ENCODE measurements at places on chromosomes 7 and 10.

DNA sequence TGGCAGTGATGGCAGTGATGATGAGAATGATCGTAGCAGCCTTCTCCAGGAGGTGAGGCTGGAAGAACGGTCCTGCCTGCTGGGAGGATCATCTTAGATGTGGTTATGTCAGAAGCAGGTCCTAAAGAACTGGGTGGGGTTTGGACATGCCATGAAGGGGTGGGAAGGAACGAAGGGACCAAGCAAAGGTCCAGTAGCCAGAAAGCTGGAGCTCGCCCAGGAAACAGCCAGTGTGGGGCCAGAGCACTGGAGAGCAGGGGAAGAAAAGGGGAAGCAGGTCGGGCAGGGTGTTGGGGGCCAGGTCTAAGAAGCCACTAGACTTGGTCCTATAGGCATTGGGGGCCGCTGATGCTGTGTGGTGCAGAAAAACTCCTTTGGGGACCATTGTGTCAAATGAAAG is 127.4 kb downstream of the RGS10 start:
- no peak for DNase-seq

DNA sequence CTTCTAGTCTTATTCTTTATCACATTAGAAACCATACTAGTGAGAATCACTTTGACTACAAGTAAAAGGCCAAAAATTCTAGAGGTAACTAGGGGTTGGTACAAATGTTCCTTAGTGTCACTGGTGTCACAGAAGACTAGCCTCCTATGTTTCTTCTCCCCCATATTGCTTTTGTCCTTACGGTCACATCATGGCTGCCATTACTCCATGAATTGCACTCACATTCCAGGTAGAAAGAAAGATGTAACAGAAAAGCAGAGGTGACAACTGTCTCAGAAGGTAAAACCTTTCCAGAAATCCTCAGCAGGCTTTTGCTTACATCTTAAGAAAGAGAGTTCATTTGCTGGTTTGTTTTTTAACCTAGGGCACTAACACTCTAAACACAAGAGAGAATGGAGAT is 42.9 kb downstream of the USP6NL start:
- DNase-seq: no peak

DNA sequence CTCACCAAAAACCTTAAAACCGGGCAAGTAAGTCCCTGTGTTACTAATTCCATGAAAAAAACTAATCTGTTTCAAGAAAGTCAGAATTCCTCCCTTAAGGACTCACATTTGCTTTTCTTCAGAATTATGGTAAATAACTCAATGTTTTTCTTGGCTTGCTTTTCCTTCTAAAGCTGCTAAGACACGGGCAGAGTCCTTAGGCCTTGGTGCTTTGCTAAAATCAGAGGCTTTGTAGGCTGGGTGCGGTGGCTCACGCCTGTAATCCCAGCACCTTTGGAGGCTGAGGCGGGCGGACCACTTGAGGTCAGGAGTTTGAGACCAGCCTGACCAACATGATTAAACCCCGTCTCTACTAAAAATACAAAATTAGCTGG is 32.0 kb downstream of the GNA12 start:
- no peak for DNase-seq

DNA sequence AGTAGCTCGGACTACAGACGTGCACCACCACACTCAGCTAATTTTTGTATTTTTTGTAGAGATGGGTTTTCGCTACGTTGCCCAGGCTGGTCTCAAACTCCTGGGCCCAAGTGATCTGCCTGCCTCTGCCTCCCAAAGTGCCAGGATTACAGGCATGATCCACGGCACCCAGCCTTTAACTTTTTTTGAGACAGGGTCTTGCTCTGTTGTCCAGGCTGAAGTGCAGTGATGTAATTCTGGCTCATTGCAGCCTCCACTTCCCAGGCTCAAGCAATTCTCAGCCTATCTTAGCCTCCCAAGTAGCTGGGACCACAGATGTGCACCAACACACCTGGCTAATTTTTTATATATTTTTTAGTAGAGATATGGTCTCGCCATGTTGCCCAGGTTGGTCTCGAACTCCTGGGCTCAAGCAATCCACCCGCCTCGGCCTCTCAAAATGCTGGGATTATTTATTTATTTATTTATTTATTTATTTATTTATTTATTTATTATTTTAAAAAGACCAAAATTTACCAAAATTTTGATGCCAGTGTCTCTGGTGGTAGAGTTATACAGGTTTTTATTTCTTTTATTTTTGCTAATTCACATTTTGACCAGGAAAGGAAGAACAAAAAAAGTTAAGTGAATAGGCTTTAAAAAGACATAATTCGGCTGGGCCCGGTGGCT is 25.0 kb upstream of the ATP6V0A4 start:
- DNase-seq: no peak

- DNase-seq: no peak
These were observed 43.9 kb downstream of the DPYSL4 start for GRCh38 chr10:132230557-132231210.

DNA sequence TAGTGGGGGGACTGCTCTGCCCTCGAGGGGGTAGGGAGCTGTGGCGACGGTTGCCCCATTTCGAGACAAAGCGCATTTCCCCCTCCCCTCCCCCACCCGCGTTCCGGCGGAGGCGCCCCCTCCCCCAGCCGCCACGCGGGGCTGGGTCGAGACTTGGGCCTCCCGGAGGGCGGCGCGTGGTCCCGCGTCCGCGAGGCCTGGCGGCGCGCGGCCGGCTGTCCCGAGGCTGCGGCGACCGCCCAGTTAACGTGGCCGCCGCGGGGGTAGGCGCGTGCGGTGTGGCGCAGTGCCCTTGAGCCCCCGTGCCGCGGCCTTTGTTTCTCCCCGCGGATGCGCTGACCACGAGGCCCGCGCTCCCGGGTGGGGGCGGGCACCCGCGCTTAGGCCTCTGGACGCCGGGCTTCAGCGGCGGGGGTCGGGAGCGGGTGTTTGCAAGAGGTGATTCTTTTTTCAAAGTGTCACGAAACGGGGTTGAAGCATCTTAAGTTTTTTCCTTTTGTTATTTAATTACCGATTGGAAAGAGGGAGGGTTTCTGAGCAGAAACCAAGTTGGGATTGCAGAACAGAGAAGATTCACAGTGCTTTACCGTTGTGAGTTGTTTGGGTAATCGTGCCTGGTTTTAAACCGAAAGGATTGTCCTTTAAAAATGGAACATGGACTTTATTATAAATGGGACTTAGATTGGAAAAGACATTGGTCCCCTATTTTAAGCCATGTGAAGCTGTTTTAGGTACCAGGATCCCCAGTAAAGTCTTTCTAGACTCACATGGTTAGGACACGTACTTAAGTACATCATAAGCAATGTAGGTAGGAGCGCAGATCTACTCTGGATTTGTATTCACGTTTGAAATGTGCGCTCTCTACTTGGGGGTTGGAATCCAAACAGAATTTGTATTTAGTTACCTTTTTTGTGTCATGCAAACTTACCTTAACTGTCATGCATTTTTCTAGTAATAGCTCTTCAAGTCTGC is 760 bp downstream of the CBX3 start:
- DNase-seq: peak; percentile 34

DNA sequence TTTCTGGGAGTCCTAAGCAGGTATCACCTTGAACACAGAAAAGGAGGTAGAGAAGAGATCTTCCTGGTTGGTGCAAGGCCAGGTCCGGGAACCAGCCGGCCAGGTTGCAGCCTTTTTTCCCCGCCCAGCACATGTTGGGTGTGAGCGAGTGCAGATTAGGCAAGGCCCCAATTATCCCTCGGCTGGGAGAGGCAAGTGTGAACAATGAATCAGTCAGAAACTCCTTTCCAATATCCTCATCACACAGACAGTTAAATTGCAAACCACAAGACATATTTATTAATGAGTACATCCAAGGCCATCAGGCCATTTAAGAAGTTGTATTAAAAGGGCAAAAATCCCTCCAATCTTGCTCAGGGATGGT is 115.0 kb upstream of the AFAP1L2 start:
- DNase-seq: no peak
